ENCODE measurements at places on chromosomes 16 and 17.

GRCh38 chr17:48738803-48739526 is 10.4 kb upstream of the HOXB13 start:
- DNase-seq = no peak

- no peak for DNase-seq
Measured at GRCh38 chr17:53150101-53150698, 672.5 kb upstream of the KIF2B start.

GRCh38 chr17:1783271-1783670 is 21.4 kb downstream of the SERPINF1 start:
- DNase-seq = no peak

GRCh38 chr16:2482708-2483534 is 8.0 kb downstream of the TBC1D24 start:
- DNase-seq = peak; percentile 88

- peak; percentile 89 for DNase-seq
Measured at GRCh38 chr16:27253526-27253930, 15.0 kb downstream of the NSMCE1 start.

- no peak for DNase-seq
Measured at GRCh38 chr16:30914830-30915229, 8.5 kb upstream of the FBXL19 start.

DNA sequence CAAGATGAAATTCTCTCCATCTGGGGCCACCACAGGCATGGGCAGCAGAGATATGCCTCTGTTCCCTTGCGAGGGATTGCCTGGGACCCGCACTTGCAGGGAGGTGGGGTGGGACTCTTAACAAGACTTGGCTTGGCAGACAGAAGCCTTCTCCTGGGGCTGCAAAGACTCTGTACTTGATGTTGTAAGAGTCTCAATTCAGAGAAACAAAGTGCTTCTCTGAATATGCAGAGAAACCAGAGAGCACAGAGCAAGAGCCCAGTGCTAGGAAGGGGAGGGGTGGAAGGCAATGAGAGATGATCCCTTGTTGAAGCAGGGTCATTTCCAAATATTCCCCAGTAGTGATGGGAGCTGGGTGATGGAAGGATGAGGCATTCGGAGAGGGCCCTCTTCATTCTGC is 2.2 kb downstream of the MMP28 start:
- DNase-seq = no peak

DNA sequence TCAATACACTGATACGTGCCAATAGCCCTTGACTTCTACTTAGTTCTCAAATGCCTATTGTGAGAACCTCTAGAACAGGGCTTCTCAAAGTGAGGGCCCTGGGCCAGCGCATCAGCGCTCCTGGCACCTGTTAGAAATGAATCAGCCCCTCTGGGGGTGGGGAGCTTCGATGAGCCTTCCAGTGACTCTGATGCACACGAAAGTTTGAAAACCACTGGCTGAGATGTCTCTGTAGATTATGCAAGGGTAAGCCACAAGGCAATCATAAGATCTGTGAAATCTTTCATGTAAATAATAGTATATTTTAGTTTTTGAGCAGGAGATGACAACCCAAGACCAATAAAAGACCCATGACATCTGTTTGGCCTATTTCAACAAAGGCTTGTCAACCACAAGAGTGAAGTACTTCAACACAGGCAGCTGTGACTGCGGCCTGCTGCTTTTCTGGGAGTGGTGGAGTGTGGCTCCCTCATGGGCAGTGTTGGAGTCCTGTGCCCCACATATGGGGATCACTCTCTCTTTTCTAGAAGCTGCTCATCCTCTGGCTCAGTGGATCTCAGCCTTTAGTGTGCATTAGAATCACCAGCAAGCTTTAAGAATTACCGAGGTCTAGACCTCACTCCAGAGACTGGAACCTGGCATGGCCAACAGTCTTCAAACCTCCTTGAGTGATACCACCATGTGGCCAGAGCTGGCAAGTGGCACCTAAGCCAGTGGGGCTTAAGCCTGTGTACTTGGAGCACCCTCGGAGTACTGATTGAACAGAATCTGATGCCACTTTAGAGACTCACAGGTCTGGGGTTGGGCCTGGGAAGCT is 5.8 kb downstream of the MTHFSD start:
- no peak for DNase-seq

DNA sequence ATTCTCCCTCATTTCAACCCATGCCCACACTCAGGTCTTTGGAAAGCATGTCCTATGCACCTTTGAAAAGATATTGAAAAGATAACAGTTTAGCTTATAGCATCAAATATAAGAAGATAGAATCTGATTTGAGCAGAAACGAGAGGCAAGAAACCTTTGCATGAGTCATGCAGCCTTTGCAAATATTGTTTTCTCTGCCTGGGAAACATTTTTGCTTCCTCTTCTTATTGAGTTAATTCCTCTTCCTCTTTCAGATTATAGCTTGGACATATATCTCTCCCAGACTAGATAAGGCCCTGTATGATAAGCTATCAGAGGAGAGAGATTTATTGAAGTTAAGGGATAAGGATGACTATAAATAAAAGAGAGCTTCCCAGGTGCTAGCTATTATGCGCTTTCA is 46.1 kb upstream of the KCNJ2 start:
- DNase-seq = no peak

- DNase-seq = no peak
Measured at GRCh38 chr17:47980541-47980940, 9.6 kb downstream of the CDK5RAP3 start.

DNA sequence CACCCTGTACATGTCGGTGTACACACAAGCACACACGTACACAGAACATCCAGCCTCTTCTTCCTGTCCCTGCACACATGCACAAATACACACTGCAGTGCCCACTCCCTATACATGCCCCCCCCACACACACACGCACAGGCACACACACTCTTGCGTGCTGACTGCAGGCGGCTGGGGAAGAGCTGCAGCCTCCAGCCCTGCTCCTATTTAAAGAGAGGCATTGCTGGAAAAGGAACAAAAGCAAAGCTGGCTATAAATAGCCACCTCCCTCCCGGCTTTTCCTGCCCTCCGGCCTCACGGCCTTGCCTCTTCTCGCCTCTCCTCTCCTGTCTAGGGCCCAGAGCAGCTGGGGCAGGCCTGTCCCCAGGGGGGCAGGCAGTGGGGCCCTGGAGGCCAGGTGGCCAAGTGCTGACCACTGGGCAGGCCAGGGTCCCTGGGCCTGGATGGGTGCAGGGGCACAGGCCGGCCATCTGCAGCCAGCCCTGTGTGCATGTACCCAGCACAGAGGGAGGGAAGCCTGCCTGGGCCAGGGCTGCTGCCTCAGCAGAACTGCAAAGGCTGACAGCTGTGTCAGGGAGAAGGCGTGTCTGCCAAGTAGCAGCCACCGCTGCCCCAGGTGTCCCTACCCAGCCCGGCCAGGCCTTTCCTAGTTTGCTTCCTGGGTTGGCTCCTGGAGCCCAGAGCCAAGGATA is 25.4 kb downstream of the RTN4RL1 start:
- DNase-seq = peak; percentile 67

DNA sequence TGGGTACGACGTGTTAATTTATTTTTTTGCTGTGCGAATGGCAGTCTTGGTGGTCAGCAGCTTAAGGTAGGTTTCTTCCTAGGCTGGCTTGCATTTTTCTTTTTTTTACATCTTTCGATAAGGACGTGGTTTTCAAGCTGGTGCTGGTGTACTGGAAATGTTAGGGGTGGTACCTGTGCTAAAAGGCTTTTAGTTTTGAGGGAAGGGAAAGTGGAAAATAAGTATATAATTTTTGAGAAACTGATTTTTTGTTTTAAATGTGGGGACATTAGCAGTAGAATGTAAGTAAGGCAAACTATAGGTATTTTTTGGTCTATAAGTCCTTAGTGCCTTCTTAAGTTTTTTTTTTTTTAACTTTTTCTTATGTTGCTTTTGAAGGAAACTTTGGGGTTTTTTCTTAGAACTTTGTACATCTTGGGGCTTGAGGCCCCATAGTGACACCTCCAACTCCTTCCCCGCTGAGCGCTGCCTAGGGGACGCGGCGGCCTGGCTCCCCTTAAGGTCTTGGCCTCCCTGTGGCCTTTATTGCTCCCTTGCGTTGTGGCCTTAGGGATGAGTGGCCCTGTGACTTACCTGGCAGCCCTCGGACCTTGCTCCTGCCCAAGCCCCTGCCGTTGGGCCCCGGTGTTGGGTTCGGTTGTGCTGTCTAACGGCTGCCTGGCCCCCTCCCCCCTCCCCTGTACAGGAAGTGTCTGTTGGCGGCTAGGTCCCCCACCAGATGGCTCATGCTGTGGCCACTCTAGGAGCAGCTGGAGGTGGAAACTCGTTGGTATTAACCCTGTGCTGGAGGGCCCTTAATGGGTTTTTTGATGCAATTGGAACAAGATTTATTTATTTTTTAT is 88.0 kb upstream of the RPRML start:
- peak; percentile 90 for DNase-seq

DNA sequence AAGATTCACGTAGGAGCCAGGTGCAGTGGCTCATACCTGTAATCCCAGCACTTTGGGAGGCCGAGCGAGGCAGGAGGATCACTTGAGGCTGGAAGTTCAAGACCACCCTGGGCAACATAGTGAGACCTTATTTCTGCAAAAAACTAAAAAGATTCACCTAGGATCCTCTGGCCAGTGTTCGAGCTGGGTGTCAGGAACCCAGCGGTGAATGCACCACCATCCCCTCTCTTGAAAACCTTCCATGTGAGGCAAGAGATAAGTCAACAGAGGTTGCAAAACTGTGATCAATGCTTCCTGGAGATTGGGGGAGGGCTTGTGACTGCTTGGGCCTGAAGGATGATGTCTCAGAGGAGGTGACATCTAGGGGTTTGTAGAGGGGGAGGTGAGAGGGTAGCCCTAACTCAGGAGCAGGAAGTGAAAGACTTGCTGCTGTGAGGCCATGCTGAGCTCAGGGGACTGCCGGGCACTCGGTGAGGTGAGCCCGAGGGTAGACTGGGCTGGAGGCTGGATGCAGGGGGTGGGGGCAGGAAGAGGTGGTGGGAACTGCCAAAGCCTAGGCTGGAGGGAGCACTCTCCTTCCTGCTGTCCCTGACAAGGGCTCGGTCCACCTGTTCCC is 11.7 kb downstream of the GJD3 start:
- peak; percentile 45 for DNase-seq

DNA sequence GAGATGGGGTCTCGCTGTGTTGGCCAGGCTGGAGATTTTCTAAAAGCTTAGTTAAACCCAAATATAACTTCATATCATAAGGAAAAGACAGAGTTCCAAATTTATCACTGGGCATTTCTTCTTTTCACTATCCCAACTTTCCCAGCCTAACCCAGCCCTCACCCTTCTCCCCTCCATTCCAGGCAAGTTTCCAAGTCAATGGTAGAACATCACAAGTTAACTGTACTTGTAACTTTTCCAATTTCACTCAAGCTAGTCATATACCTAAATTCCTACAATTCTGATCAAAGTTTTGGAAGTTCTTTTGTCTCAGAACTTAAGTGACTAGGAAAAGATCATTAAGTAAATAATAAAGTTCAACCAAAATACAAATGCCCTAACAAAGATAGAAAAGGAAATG is 61.2 kb downstream of the USP32 start:
- DNase-seq = no peak

DNA sequence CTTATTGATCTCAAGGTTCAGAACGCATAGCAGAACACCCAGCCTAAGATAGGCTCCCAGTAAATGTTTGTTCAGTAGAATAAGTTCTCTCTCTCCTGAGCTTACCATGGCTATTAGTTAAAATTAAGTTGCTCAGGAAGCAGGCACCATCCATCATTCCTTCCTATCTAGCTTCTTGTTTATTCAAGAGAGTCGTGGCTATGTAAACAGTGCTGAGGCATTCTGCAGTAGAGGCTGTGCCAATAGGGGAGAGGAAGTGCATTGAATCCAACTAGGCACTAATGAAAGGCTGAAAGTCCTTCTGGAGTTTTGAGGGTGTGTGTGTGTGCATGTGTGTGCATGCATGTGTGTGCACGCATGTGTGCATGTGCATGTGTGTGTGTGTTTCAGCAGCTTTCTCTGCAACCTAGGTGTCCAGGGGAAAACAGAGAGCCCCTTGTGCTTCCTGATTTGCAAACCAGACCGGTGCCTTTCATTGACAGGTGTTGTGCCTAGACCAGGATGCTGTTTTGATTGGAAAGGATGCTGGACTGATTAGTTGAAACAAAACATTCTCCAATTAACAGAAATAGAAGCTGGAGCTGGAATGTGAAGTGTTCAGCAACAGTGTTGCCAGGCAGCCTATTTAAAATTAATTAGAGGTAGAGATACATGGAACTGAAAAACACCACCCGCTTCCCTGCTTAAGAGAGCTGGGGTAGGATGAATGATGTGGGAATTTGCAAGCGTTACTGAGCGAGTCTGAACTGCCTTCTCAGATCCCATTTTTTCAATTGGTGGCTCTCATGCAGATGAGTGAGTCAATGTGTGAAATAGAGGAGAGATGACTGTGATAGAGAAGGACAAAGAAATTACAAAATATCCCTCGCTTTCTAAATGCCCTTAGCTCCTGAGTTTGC is 103.3 kb upstream of the CLEC3A start:
- DNase-seq = no peak

DNA sequence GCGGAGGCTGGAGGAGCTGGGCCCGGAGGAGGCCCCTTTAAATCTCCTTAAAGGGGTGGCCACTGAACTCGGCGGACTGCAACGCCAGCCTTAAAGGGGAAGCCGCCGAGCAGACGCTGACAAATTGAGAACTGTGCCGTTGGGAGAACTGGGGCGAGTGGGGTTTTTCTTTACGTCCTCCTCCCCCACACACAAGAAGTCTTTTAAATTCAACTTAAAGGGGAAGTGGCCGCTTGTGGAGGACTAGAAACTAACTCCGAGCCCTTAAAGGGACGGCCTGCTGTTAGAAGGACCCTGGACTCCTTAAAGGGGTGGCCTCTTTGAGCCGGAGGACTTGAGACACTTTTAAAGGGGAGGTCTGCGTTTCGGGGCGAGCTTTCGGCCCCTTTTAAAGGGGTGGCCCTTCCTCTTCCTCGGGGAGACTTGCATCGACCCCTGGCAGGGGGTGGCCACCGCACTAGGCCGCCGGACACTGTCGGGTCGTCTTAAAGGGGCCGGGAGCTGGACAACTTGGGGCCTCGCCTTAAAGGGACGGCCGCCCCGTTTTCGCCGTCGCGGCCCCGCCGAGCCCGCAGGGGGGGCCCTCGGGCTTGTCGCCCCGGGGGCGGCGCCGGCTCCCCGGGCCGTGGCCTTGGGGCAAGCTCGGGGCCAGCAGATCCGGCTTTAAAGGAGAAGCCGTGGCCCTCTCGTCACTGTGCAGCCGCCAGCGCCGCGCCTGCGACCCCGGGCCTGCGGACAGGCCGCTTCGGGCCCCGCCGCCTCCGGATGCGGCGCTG is 688 bp downstream of the FBRS start:
- DNase-seq = peak; percentile 97

- DNase-seq = no peak
Measured at GRCh38 chr16:69378760-69379159, 7.0 kb downstream of the TERF2 start.

Measured in foreskin fibroblast (primary cell).